ENCODE measurements at places on chromosomes 5 and 9.

GRCh38 chr5:159525117-159525516 is 194.8 kb upstream of the IL12B start:
- no peak for DNase-seq

DNA sequence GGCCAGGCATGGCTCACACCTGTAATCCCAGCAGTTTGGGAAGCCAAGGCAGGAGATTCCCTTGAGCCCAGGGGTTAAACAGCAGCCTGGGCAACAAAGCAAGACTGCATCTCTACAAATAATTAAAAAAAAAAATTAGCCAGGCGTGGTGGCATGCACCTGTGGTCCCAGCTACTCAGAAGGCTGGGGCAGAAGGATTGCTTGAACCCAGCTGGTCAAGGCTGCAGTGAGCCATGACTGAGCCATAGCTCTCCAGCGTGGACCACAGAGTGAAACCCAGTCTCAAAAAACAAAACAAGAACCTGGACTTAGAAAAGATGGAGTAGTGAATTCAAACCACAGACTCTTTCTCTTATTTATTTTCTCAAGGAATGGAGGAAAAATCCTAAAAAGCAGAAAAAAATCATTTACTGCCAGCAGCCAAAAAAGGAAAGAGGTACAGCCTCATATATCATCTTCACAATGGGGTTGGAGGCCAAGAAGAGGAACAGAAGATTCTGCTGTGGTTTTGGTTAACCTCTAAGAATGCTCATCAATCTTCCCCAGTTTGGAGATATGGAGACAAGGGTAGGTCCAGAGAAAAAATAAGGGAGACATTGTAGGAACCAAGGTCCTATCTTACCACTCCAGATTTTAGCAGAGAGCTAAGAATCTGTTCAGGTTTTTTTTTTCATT is 40.0 kb upstream of the MYO10 start:
- DNase-seq = no peak

DNA sequence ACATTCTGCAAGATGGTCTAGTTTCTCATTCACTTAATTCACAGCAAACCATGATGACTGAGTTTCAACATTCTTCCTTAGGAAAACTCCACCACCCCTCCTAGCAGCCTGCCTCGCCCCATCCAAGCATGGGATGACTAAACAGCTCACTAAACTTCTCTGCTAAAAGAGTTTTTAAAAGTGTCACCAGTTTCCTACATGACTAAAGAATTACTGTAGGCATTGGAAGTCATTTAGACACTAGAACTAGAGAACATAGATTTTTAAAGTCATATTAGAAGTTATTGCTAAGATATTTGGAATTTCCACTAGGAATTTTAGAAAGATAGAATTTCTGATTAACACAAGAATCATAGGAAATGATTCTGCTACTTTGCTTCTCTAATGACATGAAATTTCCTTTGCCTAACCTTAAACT is 5.5 kb upstream of the ESM1 start:
- DNase-seq = no peak

DNA sequence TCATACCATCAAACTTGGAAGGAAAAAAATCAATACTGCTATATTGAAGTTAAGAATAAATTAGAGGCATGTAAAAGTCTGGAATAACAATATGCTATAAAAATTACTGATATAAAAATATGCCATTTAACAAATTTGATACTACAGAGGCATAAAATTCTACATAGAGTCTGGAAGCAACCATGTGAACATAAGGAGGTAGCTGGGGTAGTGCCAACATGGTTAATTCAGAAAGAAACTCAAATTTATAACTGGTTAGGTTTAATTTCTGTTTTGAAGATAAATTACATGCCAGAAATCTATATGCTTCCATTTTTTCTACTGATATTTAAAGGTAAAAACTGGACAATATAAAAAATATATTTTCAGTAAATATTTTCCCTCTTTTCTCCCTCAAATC is 103.1 kb upstream of the NR4A3 start:
- DNase-seq = no peak

- DNase-seq = no peak
These were observed 216.6 kb downstream of the SLC12A2 start for GRCh38 chr5:128300181-128300580.

Measured in activated CD8-positive, alpha-beta memory T cell treated with anti-CD3 and anti-CD28 coated beads for 4 hours (primary cell).